ENCODE measurements at places on chromosomes 4 and X.

- DNase-seq: no peak
Observed at GRCh38 chrX:38893441-38893840, 92.2 kb downstream of the MID1IP1 start.

- DNase-seq: peak; percentile 14
Observed at GRCh38 chrX:64792598-64793337, 183.5 kb downstream of the ZC4H2 start.

- DNase-seq: no peak
Observed at GRCh38 chr4:185205697-185206342, 2.0 kb upstream of the CFAP97 start.

DNA sequence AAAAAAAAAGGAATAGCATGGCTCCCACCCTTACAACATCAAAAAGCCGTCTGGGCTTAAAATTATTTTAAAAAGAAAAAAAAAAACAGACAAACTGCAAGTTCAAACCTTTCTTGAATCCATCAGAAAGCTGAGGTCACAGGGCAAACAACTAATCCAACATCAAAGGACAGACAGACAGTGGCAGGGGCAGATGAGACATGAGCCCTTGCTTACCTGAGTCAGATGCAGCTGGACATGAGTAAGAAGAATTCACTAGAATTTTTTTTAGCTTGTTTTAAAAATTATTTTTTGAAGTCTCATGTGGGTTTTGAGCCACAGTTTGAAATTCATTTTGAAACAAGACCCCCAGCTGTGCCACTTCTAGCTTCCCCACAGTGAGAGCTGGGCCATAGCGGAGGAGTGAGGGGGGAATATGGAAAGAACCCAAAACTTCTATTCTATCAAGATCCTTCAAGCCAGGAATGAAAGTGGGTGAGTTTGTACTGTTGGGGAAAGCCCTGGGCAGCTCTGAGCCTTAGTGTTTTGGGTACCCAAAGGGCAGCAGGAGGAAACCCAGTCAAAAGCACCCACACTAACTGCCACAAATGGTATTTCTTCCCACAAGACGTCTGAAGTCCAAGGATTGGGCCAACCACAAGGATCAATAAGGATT is 111.4 kb downstream of the ATXN3L start:
- no peak for DNase-seq

GRCh38 chrX:15574017-15574416 is 26.7 kb downstream of the ACE2 start:
- no peak for DNase-seq

- no peak for DNase-seq
Observed at GRCh38 chr4:52535793-52536192, 123.3 kb downstream of the USP46 start.

GRCh38 chr4:139316733-139317132 is 14.5 kb upstream of the NDUFC1 start:
- DNase-seq: no peak

DNA sequence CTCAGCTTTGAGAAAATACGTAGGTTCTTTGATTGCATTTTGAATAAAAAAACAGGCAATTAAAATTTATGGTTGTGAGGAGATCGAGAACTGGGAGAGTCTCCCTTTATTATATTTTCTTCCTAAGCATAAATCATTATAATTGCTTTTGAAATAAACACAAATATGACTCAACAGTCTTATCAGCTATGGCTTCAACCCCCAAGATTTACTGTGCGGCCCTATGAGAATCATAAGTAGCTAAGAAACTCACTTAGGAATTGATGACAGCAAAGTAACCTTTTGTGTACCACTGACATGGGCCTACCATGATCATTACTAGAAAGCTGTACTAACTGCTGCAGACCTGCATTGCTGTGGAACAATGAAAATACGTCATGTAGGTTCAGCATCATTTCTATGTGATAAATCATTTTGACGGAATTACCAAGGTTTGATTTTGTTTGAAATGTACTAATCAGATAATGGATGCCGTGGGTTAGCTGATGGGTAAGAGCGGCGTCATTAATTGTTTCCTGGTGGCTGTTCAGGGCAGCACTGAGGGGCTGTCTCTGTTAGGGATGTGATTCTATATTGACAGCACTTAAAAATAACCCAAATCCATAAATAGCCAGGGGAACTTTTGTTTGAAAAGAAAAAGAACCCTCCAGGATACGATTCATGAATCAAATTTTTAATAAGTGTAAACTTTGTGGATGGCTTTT is 51.5 kb upstream of the GPRIN3 start:
- DNase-seq: no peak

DNA sequence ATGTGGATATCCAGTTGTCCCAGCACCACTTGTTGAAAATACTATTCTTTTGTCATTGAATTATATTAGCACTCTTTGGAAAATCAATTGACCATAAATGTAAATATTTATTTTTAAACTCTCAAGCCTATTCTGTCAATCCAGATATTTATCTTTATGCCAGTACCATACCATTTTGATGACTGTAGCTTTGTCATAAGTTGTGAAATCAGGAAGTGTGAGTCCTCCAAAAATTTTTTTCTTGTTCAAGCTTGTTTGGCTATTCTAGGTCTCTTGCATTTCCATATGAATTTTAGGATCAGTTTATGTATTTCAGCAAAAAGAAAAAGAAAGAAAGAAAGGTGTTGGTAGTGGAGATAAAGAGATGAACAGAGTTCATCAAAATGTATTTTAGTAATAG is 8.2 kb upstream of the SMPX start:
- DNase-seq: no peak

DNA sequence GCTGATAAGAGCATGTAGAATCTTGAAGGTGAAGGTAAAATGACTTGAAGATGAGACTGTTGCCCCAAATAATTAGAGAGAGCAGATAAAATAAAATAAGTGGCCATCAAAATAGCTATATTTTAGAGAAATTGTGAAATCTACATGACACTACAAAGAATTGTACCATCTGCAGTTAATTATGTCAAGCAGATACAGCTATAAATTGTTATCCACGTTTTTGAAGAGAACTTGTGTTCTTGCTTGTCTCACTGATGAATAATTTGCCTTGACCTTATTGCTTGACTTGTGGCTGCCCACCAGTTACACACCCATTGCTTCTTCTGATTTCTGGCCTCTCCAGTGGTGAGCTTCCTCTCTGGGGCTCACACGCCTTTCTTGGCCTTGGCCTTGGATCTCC is 75.8 kb upstream of the TNIP3 start:
- no peak for DNase-seq

GRCh38 chrX:49082271-49082871 is 2.7 kb upstream of the WDR45 start:
- DNase-seq: no peak

- peak; percentile 53 for DNase-seq
Observed at GRCh38 chr4:51842167-51842553, 793 bp upstream of the DCUN1D4 start.

DNA sequence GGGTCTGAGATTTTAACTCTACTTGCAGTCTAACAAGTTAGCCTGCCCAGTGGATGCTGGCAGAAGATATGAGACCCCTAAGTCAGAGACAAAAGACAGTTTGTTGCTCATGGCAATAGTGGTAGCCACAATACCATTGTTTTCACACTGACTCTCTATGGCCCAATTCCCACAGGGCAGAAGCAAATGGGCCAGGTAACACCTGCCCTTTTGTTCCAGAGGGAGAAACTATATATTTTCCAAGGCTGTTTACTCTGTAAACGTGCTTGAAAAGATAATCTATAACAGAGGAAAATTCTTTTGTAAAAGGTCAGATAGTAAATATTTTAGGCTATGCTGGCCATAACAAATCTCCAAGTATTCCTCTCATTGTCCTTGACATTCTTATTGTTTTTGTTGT is 57.2 kb upstream of the NPNT start:
- no peak for DNase-seq

DNA sequence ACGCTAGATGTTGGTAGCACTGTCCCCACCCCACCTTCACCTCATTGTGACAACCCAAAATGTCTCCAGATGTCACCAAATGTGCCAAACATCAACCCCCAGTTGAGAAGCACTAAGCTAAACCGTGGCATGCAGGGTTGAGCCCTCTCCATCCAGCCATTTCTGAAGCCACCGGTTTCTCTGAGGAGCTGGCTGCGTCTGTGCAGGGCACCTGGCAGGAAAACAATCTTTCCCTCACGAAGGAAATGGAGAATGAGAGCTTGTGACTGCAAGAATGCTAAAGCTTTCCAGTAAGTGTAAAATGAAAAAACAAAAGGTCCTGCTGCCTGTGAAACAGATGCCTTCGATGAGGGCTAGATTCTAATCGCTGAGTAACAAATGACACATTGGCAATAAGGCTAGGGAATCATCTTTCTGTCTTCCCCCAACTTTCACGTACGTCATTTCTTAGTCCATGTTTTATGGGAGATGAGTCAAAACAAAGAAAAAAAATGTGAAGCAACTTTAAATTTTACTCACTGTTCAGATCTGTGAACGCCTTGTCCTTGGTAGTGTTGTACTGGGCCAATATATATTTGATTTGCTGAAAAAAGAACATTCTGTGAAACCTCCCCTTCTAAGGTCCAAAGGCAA is 59.9 kb downstream of the PROM1 start:
- DNase-seq: no peak

DNA sequence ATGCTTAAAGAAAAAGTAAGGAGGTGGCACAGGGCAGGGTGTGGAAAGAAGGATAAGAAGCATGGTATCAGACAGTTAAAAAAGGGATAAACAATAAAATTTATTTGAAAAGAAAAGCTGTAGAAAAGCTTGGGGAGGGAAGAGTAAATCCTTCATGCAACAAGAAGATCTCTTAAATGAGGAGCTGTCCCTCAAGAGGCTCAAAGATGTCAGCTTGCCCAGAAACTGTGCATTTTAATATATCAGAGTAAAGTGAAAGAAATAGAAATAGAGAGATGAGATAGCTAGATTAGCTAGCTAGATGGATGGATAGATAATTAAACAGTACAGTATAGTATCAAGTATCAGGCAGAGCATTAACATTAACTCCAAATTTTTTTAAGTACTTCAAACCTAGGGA is 170.3 kb downstream of the LDB2 start:
- DNase-seq: no peak

GRCh38 chr4:61445374-61446063 is 245.4 kb downstream of the ADGRL3 start:
- no peak for DNase-seq

- DNase-seq: no peak
Observed at GRCh38 chr4:138014590-138015288, 227.4 kb downstream of the SLC7A11 start.

- DNase-seq: no peak
Observed at GRCh38 chr4:56511098-56511497, 5.5 kb downstream of the ARL9 start.

DNA sequence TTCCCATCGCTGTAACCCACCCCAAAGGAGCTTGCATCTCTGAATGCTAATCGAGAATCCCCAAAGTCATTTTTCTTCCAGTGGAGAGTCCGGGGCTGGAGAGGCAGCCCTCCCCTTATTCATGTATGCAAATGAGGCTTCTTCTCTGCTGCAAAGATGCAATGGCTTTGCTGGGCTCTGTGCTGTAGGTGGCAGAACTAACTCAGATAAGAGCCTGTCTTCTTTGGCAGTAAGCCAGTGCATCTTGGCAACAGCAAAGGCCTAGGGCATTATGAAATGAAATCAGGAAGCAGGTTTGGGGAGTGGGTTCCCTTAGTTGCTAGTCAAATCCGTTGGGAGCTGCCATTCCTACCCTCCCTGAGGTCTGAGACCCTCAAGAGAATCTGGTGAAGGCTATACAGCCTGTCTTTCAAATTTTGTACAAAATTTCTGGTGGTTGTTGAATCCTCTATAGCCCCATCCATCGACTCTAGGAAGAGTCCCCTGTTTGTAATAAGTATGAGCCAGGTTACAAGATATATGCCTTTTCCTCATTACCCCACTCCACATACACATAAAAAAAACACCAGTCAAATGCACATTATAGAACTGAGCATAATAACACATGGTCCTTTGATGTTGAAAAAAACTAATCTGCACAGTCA is 290.6 kb upstream of the TAPT1 start:
- peak; percentile 27 for DNase-seq

DNA sequence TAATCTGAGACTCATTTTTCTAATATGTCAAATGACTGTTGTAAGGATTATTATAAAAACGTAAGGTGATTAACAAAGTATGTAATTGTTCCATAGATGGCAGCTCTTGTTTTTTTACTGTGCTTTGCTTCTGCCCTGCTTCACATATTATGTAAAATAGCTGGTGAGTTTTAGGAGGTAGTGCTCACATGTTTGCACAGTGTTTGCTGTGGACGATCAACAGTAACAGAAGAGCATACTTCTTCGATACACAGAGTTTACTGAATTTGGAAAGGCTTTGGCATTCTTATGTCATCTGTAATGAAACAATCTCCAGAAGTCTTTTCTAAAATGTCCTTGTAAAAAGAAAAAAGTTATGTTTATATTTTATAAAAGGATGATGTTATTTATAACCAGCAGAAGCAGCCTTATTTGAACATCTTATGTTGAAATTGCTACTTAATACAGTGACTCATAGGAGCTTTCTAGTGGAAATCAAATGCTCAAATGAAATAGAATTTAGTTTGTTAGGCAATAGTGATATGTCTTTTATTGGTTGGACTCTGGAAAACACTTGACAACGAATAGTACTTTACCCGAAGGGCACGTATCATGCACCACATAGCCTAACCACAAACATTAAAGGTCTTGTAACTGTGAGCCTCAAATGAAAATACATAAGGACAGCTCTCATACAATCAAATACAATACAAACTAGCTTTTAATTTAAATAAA is 1.9 kb upstream of the MTTP start:
- no peak for DNase-seq

- DNase-seq: no peak
Observed at GRCh38 chrX:151975228-151975593, 735 bp upstream of the GABRE start.

- DNase-seq: no peak
Observed at GRCh38 chr4:181731900-181732299, 511.3 kb upstream of the TENM3 start.

DNA sequence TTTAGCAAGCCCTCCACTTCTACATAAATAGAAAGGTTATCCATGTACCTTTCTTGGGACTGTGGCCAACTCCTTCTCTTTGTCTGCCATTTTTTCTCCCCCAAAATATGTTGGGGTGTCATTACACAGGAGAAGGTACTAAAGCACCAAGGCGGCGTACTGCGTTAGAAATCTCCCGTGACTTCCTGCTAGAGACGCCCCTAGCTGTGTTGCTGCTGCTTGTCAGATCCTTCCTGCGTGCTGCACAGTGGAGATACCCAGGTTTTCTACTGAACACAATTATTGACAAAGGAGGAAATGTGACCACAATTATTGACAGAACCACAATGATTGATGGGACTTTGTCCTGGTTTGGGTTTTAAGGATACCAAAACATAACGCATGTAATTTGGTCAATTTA is 97.7 kb downstream of the EFHC2 start:
- DNase-seq: no peak

- no peak for DNase-seq
Observed at GRCh38 chr4:3339577-3339976, 46.8 kb downstream of the RGS12 start.

- DNase-seq: no peak
Observed at GRCh38 chr4:48337731-48338130, 3.6 kb upstream of the SLAIN2 start.

All from neural progenitor cell (in vitro differentiated cells).